ENCODE measurements at places on chromosomes 4 and X. TPM values are rescaled to one million over a fixed set of nuclear protein-coding genes. Genes with fewer than 3 reads are reported as not detected.

The HS6ST2 gene
- total RNA-seq: 13.0 TPM

The GABRE gene
- total RNA-seq: 0.82 TPM

The MAB21L2 gene
- total RNA-seq: under 0.01 TPM

The GAGE13 gene
- not detected for total RNA-seq

The CCDC149 gene
- 16.3 TPM for total RNA-seq

The KCNE5 gene
- total RNA-seq: 1.2 TPM

The POU4F2 gene
- total RNA-seq: not detected
